ENCODE measurements at places on chromosomes 2 and 18. TPM values are rescaled to one million over a fixed set of nuclear protein-coding genes. Genes with fewer than 3 reads are reported as not detected.

The REG3A gene
- total RNA-seq: not detected

- DNase-seq: no peak
- no peaks in the 10 kb centered on the region for H3K27me3 ChIP-seq
- H3K27ac ChIP-seq: peak overlapping the region; percentile 97
- H3K4me3 ChIP-seq: peak overlapping the region; percentile 29
- H3K36me3 ChIP-seq: no peaks in the 10 kb centered on the region
Observed at GRCh38 chr2:159612255-159612901, 4.0 kb downstream of the BAZ2B start.

DNA sequence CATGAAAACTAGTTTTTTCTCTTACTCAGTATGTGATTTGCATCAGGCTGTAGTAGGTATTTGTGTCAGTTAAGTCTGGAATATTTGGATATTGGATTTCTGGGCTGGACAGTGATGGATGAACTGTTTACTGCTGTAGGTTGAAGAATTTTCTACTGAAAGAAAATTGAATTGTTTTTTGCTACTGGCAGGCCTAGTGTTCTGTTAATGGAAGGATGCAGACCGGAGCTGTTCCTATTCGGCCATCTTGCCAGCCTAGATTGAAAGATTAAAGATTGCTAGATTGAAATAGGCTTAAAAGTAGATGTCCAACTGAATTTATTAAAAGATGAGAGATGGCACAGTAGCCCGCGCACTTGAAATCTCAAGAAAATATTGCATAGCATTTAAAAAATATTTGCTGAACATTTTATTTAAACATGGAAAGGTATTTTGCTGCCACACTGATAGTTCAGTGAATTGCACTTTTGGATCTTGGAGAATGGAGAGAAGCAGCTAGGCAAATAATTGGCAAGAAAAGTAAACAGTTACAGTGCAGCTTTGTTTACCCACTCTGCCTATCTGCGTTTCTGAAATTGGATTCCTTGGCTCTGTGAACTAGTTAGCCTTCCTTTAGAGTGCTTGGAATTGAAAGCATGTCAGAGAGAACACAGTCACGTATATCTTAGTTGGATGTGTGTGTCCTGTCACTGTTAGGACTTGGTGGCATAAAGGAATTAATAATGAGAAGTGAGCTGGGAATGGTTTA lies 54.1 kb downstream of the EPB41L5 start:
- peak overlapping the region; percentile 47 for H3K27ac ChIP-seq
- H3K4me3 ChIP-seq: no peak overlapping the region
- peaks cover 37% of the 10 kb centered on the region for H3K4me1 ChIP-seq

DNA sequence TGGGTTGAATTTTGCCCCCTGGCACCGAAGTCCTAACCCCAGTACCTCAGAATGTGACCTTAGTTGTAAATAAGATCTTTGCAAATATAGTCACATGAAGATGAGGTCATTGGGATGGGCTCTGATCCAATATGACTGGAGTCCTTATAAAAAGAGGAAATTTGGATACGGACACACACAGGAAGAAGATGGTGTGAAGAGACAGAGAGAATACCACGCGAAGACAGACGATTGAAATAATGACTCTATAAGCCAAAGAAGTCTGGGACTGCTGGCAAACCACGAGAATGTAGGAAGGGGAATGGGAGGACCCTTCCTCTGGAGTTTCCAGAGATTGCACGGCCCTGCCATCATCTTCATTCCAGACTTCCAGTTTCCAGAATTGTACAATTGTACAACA lies 98.6 kb downstream of the CPO start:
- no peaks in the 10 kb centered on the region for H3K27me3 ChIP-seq
- H3K4me1 ChIP-seq: peaks cover 44% of the 10 kb centered on the region
- no peak overlapping the region for H3K4me3 ChIP-seq
- DNase-seq: no peak

The TACR1 gene
- total RNA-seq: not detected

DNA sequence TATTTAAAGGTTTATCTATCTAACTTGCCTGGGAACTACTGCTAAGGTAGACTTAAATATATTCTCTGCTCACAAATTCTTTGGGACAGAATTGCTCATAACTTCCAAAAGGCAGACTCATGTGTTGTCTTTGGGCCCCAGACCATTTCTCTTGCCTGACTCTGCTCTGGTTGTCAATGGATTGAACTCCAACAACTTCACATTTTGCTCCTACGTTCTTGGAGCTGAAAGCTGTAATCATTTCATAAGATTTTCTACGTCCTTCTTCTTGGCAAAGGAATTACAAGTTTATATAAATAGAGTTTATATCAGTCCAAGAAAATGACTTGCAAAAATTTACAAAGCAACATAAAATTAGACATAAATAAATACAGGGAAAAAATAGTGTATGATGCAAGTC lies 32.9 kb upstream of the PPM1B start:
- no peaks in the 10 kb centered on the region for H3K27me3 ChIP-seq
- H3K4me1 ChIP-seq: peaks cover 26% of the 10 kb centered on the region
- H3K36me3 ChIP-seq: no peaks in the 10 kb centered on the region
- no peak overlapping the region for H3K4me3 ChIP-seq

DNA sequence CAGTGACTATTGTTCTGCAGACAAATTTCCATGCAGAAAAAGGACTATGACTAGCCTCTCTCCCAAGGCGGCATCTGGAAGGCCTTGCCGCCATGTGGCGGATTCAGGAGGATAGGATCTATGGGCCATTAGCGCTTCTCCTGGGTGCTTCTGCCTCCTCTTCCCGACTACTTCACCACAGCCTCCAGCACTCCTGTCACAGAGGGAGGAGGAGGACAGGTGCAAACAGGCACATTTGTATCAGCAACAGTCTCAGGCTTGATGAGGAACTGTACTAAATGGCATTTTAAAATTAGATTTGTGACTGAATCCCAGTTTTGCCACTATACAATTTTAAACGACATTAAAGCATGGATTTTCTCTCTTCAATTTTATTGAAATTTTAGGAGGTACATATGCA lies 114.9 kb downstream of the NOL10 start:
- peaks cover 39% of the 10 kb centered on the region for H3K36me3 ChIP-seq
- peaks cover 11% of the 10 kb centered on the region for H3K4me1 ChIP-seq
- H3K27me3 ChIP-seq: no peaks in the 10 kb centered on the region
- no peak overlapping the region for H3K4me3 ChIP-seq
- no peak overlapping the region for H3K27ac ChIP-seq

DNA sequence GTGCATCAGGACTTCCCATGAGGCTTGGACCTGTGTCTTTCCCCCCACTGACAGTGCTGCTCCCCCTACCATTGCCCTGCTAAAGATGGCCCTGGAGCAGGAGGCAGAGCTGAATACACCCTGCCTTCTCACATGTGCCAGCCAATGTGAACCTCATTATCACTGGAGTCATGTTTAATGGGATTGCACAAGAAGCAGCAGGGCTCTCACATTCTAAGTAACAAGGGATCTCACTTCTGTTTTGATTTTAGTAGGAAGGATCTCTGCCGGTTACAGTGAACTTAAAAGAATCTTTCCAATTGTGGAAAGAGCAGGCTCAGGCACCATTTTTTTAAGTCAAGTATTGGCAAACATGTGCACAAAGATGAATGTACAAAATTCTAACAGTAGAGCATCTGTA lies 322.1 kb upstream of the MEX3C start:
- H3K27ac ChIP-seq: no peak overlapping the region
- peaks cover 10% of the 10 kb centered on the region for H3K27me3 ChIP-seq
- H3K36me3 ChIP-seq: no peaks in the 10 kb centered on the region
- DNase-seq: no peak

DNA sequence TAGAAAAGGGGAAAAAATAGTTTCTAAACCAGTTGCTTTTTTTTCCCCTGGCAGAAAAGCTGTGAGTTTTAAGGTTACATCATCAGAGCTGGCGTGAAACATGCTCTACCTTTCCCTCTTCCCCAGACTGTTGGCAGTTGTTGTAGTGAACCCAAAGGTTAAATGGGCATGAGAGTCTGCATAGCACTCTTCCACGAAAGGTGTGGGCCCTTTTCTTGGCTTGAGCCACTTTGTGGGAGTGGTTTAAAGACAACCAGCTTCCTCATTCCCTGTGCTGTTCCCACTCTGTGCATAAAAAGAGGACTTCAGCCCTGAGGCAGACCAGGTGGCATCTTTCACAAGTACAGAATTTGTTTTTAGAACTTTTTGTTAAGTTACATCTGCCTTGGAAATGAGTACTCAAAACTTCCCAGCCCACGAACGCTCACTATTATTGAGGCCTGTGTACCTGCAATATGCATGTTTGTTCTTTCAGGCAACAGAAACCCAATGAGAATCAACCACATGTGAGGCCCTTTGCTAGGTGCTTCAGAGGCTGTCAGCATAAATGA lies 243.8 kb downstream of the BABAM2 start:
- DNase-seq: no peak
- no peaks in the 10 kb centered on the region for H3K27me3 ChIP-seq
- peaks cover 2% of the 10 kb centered on the region for H3K36me3 ChIP-seq
- H3K27ac ChIP-seq: no peak overlapping the region

- no peaks in the 10 kb centered on the region for H3K36me3 ChIP-seq
- no peak overlapping the region for H3K27ac ChIP-seq
- no peak for DNase-seq
- peaks cover 4% of the 10 kb centered on the region for H3K4me1 ChIP-seq
Observed at GRCh38 chr18:3481696-3482210, 31.8 kb downstream of the TGIF1 start.

Measured in chondrocyte (in vitro differentiated cells).